Renal cortical epithelial cell (primary cell): ENCODE measurements at places on chromosomes 12 and 14.

GRCh38 chr14:100629696-100630095 is 42.5 kb upstream of the BEGAIN start:
- DNase-seq: no peak

GRCh38 chr12:81284137-81284536 is 206.3 kb downstream of the ACSS3 start:
- peak; percentile 62 for DNase-seq

- no peak for DNase-seq
Measured at GRCh38 chr12:122870867-122871664, 24.9 kb downstream of the VPS37B start.

DNA sequence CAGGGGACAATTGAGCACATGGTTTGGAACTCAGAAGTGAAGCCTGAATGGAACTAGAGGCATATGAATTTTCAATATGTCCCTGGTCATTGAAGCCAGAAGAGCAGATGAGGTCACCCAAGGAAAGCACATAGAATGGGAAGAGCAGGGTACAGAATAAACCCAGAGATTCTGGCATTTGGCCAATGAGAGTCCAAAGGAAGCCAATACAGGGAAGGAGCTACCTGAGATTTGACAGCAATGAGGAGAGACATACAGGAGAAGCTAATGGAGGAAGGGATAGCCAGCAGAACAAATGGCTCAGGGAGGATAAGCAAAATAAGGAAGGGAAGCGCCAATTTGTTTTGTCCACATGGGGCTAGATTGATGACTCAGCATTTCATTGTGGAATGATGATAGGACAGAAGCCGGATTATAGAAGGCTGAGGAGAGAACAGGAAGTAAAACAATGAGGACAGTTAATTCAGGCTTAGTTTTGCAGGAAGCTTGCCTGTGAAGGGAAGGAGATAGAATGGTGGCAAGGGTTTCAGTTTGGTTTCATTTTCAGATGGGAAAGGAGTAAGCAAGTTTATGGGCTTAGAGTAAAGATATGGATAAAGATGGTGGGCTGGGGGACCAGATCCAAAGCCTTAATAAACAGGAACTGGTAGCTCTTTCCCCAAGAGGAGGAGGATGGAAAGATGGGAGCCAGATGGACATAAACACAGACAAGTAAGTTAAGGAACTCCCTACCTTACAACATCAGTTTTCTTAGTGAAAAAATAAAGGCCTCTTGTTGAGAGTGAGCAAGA is 3.2 kb upstream of the SPTSSA start:
- peak; percentile 38 for DNase-seq

DNA sequence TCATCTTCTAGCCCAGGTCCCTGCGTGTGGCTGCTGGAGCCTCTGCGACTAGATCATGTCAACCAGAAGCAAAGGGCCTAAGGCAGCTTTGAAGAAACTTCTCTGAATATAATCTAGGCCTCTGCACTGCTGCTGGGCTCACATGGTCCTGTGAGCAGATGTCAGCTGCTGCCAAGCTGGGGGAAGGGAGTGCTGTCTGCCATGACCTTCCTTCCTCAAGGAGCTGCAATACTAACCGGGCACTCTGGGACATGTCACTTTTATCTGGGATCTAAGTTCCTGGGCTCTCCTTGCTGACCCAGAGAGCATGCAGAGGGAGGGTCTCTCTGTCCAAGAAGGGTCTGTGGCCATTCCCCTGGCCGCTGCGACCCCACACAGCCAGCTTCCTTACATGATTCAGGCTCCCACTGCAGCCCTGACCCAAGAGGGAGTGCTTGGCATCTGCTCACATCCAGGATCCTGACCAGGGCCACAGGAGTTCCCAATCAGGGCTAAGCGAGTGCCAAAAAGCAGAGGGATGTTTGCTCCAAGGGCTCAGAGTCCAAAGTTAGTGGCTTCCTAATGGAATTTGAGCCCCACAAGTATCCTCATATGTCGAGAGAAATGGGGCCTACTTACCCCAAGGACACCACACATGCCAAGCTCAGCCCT is 74.0 kb downstream of the PLEKHG3 start:
- DNase-seq: peak; percentile 20

DNA sequence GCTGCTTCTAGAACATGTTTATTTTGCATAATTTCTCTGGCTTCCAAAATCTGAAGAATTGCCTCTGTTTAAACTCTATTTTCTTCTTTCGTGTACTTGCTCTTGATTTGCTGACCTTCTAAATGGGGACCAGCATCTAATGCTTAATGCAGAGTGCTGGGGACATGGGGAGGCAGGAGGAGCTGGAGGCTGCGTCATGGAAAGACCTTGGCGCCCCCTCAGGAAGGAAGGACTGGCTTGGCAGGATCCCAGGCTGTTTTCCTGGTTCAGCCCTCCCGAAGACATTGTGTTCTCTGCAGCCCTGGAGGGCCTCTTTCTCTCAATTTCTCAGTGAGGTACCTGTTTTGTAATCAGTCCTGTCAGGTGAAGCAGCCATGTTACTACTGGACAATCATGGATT is 5.5 kb downstream of the PRKCH start:
- no peak for DNase-seq

DNA sequence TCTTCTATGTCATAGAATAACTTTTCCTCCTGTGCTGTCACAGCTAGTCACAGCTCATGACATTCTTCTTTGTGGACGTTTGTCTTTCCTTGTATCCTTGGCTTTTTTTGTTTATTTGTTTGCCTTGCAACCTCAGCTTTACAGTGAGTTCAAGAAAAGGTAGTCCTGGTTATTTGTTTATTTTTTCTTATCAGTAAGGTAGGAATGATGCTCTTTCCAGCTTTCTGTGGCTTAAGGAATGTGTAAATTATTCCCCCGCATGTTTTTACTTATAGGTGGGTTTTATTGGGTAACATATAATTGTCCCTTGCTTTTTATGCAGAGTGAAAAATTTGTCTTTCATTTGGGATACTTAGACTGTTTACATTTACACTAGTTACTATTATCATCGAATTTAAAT is 1673.6 kb upstream of the FLRT2 start:
- no peak for DNase-seq

DNA sequence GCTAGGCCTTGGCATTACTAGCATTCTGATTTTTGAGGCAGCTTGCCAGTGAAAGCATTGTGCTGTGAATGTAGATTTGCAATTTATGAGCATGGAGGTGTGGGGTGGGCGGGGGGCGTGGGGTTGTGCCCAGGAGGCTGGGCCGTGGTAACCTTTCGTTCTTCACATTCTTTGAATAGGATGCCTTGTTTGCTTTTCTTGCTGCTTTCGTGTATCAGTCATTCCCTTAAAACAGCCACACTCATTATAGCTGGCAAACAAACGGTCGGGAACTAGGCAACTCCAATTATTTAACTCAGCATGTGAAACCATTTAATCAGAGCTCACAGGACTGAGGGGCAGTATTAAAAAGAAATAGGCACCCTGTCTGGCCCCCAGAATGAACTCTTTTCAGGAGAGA is 115.9 kb upstream of the PELI2 start:
- DNase-seq: peak; percentile 93

GRCh38 chr12:67531051-67531450 is 117.5 kb upstream of the DYRK2 start:
- DNase-seq: no peak

GRCh38 chr14:99747582-99748330 is 45.5 kb upstream of the EML1 start:
- DNase-seq: no peak

DNA sequence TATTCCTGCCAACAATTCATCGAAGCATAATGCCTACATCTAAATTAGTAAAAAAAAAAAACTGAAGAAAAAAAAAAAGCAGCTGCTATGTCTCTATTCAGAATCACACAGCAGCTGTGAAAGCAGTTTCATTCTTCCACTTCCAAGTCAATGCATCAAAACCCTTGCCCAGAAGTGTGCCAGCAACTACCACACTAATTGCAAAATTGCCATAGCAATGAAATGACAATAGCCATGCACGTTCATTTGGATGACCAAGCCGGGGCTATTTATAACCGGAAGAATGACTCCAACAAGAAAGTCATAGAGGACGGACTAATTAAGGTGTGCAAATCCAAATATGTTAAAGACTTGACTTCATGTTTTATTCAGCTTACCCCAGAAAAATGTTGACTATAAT is 42.5 kb downstream of the SLC2A13 start:
- peak; percentile 22 for DNase-seq

- no peak for DNase-seq
Measured at GRCh38 chr14:80978403-80978802, 23.0 kb downstream of the TSHR start.

GRCh38 chr12:102596687-102597086 is 116.3 kb upstream of the IGF1 start:
- no peak for DNase-seq

- DNase-seq: no peak
Measured at GRCh38 chr14:88069677-88070076, 64.7 kb downstream of the GPR65 start.

- DNase-seq: no peak
Measured at GRCh38 chr14:86540636-86541247, 1010.8 kb downstream of the FLRT2 start.

- DNase-seq: peak; percentile 98
Measured at GRCh38 chr14:69716478-69717187, 50.3 kb upstream of the SRSF5 start.

DNA sequence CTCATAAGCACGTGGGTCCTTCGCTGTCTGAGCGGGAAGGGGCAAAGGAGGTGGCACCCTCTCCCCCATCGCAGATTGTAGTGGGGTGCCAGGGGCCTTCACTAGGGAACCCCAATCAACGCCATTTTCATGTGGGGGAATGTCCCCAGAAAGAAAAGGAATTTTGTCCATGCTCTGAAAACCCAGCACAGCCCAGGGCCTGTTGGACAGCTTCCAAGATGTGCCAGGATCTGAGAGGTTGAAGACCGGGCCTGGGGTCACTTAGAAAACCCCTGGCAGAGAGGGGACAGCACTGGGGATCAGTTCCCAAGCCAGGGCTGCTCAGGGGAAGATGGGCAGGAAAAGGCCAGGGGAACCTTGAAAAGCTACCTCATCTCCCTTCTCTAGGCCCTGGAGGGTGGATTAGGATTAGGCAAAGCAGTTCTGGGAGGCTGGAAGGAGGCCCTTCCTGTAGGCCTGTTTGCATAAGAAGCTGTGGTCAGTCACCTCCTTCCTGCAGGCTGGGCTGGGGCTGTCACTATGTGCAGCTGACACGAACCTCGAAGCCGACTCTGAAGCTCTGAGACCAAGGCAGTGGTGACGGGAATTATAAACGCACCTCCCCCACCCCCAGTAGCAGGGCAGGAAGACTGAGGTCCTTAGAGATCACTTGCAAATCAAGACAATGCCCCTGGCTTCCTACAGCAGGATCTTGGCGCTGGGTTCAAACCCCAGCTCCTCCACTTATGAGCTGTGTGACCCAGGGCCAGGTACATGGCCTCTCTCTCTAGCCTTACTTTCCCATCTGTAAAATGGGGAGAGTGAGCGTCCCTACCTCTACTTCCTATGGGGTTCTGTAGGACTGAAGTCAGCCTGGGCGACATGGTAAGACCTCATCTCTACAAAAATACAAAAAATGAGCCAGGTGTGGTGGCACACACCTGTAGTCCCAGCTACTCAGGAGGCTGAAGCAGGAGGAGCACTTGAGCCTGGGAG is 29.0 kb downstream of the TESC start:
- no peak for DNase-seq

DNA sequence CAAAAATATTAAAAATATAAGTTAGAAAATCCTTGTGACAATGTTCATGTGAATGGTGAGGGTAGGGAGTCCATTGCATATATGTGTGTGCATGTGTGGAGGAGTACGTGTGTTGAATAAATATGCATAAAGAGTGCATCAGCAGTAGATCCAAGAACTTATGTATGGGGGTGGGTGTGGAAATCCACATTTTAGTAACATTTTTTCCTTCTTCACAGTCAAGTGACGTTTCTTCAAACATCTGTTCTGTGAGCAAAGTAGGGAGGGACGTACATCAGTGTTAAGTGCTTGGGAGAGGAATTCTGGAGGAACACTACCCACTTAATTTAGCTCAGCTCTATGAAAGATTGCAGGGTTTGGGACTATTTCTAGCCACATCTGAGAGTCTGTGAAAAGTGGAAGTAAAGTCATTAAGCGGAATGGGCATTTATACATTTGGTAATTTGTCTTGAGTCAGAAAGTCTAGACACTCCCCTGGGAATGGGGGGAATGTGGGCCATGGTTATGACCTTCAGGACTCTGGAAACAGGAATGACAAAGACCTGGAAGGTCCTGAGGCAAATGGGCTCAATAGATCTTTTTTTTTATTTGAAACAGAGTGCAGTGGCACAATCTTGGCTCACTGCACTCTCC is 156.4 kb upstream of the PLXNC1 start:
- no peak for DNase-seq

DNA sequence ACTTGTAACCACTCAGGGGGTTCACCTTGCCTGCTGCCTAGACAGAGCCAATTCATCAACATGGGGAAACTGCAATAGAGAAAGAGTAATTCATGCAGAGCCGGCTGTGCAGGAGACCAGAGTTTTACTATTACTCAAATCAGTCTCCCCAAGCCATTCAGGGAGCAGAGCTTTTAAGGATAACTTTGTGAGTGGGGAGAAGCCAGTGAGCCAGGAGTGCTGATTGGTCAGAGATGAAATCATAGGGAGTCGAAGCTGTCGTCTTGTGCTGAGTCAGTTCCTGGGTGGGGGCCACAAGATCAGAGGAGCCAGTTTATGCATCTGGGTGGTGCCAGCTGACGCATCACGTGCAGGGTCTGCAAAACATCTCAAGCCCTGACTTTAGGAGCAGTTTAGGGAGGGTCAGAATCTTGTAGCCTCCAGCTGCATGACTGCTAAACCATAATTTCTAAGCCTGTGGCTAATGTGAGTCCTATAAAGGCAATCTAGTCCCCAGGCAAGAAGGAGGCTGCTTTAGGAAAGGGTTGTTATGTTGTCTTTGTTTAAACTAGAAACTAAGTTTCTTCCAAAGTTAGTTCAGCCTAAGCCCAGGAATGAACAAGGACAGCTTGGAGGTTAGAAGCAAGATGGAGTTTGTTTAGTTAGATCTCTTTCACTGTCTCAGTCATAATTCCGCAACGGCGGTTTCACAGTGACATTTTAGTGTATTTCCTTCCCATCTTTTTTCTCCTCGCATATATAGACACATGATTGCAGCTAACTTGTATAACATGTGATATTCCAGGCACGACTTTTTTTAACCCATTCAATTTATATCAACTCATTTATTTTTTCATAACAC is 68.9 kb upstream of the NCOR2 start:
- peak; percentile 44 for DNase-seq

- DNase-seq: no peak
Measured at GRCh38 chr14:97946641-97947040, 1149.5 kb downstream of the VRK1 start.

- peak; percentile 48 for DNase-seq
Measured at GRCh38 chr12:24960222-24960855, 11.4 kb upstream of the BCAT1 start.

- no peak for DNase-seq
Measured at GRCh38 chr12:53067074-53067992, 11.9 kb downstream of the SPRYD3 start.

DNA sequence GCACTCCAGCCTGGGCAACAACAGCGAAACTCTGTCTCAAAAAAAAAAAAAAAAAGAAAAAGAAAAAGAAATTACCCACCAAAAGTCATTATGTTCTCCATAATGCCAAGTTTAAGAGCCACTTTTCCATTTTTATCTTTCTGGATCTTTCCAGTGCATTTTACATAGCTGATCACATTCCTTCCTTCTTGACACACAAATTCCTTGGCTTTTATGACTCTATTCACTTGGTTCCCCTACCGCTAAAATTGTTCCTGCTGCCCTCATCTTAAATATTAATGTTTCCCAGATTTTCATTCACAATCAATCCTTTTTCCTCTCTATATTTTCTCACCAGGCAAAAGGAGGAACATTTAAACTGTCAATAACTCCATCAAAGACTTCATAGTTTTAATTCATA is 20.2 kb downstream of the KLHL28 start:
- no peak for DNase-seq

GRCh38 chr12:70876952-70877351 is 43.6 kb downstream of the PTPRR start:
- no peak for DNase-seq
